Fibroblast of skin of scalp (primary cell): ENCODE measurements at places on chromosomes 5 and 9.

GRCh38 chr9:126471084-126471624 lies 142.6 kb upstream of the LMX1B start:
- peak; percentile 79 for DNase-seq

DNA sequence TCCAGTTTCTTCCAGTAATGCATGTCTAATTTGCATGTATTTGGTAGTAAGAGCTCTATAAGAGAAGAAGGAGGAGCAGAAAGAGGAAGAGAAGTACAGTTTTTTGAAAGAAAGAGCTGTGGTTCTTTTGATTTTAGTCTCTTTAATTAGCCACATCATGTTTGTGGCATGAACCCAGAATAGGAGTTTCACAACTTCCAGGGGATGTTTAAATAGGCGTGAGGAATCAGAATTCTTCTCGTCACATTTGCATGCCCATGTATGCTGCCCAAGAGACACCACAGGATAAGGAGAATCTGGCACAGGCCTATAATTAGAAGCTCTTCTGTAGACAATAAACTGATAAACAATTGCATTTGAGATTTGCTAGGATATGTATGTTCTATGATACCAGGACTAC lies 78.7 kb downstream of the GAS1 start:
- peak; percentile 34 for DNase-seq

GRCh38 chr5:107157809-107158208 lies 512.9 kb downstream of the EFNA5 start:
- DNase-seq, result no peak

GRCh38 chr9:72579880-72580550 lies 58.6 kb downstream of the TMC1 start:
- DNase-seq, result peak; percentile 30

GRCh38 chr9:83544002-83544698 lies 5.9 kb upstream of the FRMD3 start:
- peak; percentile 87 for DNase-seq

DNA sequence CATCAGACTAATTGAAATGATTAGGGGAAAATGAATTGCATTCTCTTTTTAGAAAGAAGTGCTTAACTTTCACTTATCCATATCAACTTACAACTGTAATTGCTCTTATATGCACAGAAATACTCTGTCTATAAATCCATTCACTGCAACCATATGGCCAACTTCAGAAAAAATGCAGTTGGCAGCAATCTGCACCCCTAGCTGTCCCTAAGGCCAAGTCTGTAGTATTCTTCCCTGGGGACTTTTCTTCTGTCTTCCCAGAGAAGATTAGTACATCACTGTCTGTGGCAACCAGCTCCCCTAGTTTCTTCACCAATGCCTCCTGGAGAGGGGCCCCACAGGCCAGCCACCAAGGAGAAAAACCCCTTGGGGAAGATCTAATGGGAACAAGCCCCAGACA lies 45.4 kb downstream of the ABCA1 start:
- DNase-seq, result no peak

DNA sequence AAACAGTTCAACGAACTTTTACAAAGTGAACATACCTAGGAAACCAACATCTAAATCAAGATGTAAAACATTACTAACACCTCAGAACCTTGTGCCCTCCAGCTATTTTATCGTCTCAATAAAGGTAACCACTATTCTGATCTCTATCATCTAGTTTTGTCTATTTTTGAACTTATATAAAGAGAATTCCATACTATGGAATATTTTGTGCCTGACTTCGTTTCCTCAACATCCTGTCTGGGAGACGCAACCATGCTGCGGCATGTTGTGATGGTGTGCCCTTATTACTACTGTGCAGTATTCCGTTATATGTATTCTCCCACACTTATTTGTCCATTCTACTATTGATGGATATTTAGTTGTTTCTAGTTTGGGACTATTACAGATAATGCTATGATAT lies 99.2 kb downstream of the NR6A1 start:
- DNase-seq, result no peak

- DNase-seq, result no peak
Observed at GRCh38 chr5:158814521-158814920, 285.2 kb downstream of the EBF1 start.
